ENCODE measurements at places on chromosomes 6 and 20.

DNA sequence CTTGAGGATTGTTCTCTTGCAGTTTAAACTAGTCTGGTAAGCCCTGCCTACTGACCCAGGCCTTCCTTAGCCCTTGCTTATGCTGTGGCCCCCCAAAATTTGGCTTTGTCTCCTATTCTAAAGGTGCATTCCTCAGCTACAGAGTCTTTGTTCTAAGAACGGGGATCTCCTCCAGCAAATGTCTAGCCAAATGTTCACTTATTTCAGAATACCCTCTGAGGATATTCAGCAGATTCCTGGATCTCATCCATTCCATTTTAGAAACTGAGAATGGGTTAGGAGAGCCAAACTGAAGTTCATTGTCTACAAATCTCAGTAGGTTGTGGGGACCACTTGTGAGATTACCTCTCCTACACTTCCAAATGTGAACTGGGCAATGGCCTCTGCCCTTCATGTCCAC lies 164.2 kb upstream of the ARG1 start:
- no peak for DNase-seq

DNA sequence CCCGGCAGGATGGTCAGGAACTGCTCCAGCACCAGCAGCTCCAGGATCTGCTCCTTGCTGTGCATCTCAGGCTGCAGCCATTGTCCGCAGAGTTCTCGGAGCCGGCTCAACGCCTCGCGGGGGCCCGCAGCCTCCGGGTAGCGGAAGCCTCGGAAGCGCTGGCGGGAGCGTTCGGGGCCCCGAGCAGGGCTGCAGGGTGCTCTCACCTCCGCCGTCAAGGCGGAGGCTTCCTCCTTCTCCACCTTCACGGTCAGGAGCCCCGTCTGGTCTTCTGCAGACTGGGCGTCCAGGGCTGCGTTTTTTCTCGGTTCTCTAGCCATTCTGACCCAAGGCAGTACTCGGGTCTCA lies 434 bp downstream of the ZKSCAN4 start:
- no peak for DNase-seq

DNA sequence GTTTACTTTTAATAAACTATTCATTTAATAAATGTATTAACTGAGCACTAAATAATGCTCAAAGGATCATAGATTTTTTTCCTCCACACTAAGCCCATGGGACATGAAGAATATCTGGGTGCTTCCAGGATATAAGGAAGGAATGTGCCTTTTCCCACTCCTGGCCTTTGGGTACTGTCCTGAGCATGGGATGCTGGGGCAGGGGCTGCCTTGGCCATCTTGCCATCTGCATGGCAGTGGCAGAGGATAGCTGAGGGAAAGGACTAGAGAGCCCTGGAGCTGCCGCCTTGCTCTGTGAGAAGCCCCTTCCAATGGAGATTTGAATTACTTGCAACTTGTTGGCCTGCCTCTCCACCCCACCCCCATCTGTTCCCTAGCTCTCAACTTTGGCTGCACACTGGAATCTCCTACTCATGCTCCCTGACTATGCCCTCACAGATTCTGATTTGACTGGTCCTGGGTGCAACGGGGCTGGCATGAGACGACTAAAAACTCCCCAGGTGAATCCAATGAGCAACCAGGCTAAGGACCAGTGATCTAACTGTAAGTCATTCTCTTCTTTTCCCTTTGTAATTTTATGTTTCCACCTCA lies 15.6 kb downstream of the DDRGK1 start:
- DNase-seq: no peak

DNA sequence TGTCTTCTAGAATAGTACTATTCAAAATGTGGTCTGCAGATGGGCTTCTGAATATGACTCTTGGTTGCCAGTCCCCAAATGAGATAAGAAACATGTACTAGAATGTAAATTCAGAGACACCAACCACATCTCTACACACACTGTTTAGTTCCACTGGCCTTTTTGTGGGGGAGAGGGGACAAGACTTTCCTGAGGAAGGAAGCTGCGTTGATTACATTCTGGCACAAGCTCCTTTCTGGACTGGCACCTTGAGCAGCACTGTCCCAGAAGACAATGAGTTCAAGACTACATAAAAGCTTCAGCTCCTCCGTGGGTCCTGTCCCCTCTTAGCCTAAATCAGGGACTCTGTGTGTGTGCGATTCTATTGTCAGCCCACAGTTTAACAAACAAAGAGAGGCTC lies 6.9 kb upstream of the IYD start:
- no peak for DNase-seq

- no peak for DNase-seq
These were observed 139.9 kb downstream of the AGPAT4 start for GRCh38 chr6:161133963-161134362.

GRCh38 chr6:15062516-15063252 lies 183.2 kb upstream of the JARID2 start:
- DNase-seq: no peak

- no peak for DNase-seq
These were observed 104.0 kb downstream of the EYA2 start for GRCh38 chr20:46998477-46999240.
